Kidney capillary endothelial cell (primary cell): ENCODE measurements at places on chromosomes 12 and 14.

GRCh38 chr12:131927110-131928079, 1.7 kb upstream of the PUS1 start:
- no peak for DNase-seq

GRCh38 chr12:50103767-50104321, at the start of gene GPD1:
Gene GPD1 (plus strand): TSS chr12:50104008. CDS start chr12:50104051, 43 bp downstream.
- no peak for DNase-seq

DNA sequence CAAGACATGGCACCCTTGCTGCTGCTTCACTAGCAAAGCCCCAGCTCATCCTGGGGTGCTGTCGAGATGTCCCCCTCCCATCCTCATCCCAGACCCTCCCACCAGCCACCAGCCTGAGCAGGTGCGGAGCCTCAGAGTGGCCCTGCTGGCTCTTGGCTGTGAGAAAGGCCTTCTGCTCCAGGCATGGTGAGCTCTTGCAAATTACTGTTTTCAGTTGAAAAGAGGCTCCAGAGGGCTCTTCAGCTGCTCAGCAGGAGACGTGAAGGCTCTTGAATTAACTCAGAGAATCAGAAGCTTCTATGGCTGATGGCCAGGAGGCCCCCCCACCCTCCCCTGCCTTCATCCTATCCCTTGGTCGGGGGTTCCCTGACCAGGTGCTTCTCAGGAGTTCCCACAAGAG, 44.1 kb downstream of the WSCD2 start:
- DNase-seq, result no peak

DNA sequence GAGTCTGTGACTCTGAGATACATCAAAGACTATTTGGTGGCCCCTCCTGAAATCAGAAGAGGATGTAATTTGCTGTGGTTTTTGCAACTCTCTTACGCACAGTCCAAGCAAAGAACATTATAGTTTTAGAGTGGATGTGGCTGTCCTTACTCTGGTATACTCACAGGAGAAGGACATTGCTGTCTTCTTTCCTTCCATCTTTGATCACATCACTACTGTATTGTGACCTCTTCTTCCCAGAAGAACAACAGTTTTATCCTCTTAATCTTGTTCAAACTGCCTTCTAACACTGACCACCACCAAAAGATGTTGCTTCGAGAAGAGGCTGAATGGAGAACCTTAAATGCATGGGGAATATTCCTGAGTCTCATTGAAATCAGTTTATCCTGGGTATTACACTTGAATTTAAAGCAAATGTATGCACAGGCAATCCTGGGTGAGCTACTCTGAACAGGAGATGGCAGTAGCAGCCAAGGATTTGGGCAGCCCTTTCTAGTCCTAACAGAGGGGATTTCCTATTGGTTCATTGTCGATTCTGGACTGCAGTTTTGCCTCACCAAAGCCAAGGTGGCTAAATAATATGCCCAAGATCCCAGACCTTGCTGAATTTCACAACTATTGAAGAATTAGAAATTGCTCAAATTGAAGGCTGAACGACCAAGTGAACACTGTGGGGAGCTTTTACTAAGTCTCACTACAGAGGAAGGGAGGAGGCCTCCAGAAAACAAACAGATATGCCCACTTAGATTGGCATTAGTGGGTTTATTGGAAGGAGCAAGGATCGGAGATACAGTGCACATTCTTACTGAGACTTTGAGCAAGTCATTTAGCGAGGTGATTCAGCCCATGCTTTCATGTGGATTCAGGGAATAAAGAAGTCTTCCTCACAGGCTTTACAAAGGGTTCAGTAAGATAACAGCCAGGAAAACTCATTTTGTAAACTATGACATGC, 282.8 kb downstream of the PAWR start:
- peak; percentile 67 for DNase-seq

- DNase-seq, result no peak
Measured at GRCh38 chr12:87866578-87867292, 162.5 kb downstream of the C12orf50 start.

DNA sequence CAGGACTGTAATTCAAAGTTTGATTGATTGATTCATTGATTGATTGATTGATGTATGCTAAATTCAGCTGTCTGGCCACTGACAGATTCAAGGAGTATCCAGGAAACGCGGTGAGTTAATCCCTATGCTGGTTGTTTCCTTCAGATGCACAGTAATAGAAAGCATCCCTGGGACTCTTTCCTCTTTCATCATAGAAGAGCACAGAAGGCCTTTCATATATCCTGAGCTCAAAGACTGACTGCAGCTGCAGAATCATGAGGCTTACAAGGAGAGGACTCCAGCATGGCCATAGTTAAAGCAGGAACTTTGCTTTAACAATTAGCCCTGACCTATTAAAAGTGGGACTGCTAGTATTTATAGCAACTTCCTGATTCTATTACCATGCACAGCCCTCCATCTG, 187.7 kb upstream of the TMTC1 start:
- DNase-seq, result no peak

DNA sequence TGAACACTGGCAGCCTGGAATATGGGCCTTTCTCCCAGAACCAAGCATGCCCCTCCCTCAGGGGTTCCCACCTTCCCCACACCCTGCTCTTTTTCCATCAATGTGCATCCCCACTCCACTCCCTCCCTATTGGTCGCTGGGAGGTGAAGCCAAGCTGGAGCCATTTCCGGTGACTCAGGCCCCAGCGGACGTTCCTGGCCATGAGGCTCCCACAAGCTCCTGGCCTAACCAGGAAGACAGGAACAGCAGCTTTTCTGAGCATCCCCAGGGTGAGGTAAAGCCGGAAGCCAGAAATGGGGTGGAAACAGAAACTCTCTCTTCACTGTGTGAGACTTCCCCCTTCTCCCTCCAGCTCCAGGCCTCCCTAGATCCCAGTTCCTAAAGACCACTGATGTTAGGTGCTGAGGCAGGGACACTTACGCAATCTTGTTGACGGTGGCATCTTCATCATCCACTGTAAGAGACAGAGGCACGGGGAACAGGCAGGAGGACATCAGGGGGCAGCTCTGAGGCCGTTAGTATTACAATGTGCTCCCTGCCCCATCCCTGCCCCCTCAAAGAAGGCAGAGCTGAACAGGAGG, 5.1 kb downstream of the LMBR1L start:
- no peak for DNase-seq
